Esophagus squamous epithelium (tissue), 5 donors: ENCODE measurements at places on chromosomes 7 and 10.
A peak's percentile ranks its signal among the peaks of the same experiment; 100 is the strongest.

DNA sequence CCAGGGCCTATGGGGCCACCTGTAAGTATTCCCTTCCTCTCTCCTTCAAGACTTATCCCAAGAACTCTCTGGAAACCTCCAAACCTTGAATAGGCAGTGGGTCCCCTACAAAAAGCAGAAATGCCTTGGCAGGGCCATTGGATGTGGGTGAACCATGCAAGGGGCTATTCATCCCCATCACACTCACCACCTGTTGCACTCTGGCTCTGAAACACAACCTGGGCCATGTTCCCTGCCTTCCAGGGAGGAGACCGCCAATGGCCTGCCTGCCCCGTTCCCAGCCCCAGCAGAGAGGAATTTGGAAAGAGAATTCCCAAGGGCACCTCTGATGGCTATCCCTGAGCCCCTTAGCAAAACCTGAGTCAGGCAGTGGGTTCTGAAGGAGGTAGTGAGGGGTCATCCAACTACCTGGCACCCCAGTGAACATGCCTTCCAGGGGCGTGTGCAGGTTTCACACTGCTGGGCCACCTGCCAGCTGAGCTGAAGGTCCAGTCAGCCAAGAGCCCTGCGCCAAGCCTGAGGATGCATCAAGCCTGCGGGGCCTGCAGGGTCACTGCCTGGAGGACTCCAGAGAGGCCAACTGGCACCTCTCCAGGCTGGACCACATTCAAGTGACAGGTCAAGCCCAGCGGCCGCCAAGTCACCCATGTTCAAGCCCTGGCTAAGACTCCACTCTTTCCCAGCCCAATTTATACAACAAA, 101.3 kb downstream of the COL13A1 start:
- no peak for DNase-seq

DNA sequence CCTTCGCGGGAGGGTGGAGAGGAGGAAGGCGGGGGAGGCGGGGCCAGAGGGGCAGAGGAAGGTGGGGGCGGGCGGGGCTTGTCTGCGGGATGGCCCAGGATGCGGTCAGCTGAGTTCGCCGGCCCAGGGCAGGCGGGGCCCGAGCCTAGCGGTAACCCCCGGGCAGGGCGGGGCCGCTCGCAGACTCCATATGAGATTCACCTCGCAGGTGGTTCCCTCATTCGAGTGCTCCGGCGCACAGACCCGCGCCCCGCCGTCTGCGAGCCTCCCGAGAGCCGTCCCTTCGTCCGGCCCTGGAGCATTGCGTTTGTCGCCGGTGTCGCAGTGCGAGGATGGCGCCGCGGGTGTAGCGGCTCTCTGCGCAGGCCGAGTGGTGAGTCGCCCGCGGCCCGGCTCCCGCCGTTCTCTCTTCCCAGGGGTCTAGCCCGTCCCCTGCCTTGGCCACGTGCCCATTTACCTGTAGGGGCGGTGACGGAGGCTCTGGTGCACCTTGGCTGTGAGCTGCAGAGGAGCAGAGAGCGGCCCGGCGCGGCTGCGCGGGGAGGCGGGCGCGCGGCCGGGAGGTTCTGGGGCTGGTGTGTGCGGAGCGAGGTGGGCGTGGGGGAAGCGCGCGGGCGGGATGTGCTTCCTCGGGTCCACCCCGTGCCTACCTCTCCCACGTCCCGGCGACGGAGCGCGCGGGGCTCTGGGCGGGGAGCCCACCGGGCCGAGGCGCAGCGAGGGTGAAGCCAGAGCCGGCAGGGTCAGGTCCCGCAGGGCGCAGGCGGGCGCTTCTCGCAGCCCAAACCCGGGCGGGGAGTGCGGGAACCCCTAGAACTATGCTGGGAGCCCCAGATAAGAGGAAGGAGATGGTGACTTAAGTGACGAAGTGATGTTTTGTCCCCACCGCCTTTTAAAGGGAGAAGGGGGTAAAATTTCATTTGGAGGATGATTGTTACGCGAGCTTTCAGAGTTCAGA, at the start of gene UPP1:
TSS of gene UPP1 (plus strand) at position 220 of the 958 bp plus-strand sequence. CDS start 5,519 bp downstream, outside the sequence.
- DNase-seq, result peak; percentile 81

GRCh38 chr7:127690806-127691205, 38.8 kb downstream of the SND1 start:
- DNase-seq, result no peak

DNA sequence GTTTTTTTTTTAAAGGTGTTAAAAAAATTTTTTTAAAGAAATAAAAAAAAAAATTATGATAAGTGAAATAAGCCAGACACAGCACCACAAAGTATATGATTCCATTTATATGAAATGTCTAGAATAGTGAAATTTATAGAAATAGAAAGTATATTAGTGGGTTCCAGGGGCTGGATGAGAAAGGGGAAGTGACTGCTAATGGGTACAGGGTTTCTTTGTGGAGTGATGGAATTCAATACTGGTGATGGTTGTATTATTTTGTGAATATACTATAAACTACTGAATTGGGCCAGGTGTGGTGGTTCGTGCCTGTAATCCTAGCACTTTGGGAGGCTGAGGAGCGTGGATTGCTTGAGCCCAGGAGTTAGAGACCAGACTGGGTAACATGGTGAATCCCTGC, 82.2 kb downstream of the KBTBD2 start:
- DNase-seq, result no peak
